ENCODE measurements at places on chromosomes 7 and 10.

GRCh38 chr7:17772581-17773288 lies 167.6 kb downstream of the SNX13 start:
- DNase-seq, result no peak

- DNase-seq, result no peak
These were observed 285.0 kb downstream of the SUGCT start for GRCh38 chr7:40419806-40420205.

DNA sequence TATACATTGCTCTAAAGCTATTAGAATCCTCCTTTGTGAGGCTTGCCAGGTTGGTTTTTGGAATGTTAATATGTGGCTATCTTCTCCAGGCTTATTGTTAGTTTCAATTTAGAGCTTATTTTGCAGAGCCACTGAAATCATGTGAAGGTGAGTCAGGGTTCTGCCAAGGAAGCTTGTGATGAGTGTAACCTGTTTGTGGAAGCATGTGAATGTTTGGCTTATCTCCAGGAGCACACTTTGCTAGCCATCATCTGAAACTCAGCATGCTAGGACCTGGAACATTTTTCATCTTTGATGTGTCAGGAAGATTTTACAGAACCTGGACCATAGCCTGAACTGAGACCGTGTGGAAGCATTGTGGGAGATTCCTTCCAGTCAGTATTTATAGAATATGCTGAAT lies 197.3 kb downstream of the PPP1R9A start:
- peak; percentile 5 for DNase-seq

GRCh38 chr10:127451628-127452027 lies 97.5 kb upstream of the NPS start:
- DNase-seq, result no peak

GRCh38 chr7:151240536-151240935 lies 8.0 kb downstream of the SMARCD3 start:
- no peak for DNase-seq

- DNase-seq, result no peak
These were observed 511.4 kb upstream of the TPK1 start for GRCh38 chr7:145347271-145347670.

- DNase-seq, result no peak
These were observed 131.9 kb downstream of the TRRAP start for GRCh38 chr7:99010281-99010680.

- DNase-seq, result no peak
These were observed 82.0 kb downstream of the RNF133 start for GRCh38 chr7:122616951-122617350.

- no peak for DNase-seq
These were observed 341.8 kb upstream of the SEMA3A start for GRCh38 chr7:84536271-84536870.

GRCh38 chr7:805261-805660 lies 27.0 kb upstream of the SUN1 start:
- DNase-seq, result no peak

- DNase-seq, result no peak
These were observed 7.8 kb upstream of the BHLHA15 start for GRCh38 chr7:98203261-98203963.

DNA sequence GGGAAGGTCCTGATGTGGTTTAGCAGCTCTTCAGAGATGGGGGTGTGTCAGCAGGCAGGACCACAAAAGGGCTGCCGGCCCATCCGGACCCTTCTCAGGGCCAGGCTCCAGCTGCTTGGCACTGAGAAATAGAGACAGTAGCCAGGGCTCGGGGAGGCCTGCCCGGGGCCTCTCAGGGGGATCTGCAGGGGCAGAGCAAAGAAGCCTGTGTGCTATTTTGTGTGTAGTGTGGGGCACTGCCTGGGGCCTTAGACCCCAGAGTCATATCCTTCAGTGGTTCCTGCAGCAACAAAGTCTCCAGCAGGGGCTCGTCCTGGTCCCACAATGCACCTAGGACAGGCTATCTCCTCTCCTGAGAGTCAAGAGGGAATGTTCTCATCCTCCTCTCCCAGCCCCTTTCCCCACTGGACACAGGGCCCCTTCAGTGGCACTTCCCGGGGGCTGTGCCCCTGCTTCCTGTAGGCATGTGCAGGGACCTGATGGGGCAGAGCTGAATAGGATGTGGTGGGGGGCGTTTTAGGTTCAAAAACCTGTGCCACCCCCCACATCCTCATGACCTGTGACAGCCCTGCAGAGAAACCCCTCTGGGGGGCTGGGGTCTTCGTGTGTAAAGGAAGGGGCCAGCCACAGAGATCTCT lies 159.5 kb upstream of the RHEB start:
- DNase-seq, result no peak

DNA sequence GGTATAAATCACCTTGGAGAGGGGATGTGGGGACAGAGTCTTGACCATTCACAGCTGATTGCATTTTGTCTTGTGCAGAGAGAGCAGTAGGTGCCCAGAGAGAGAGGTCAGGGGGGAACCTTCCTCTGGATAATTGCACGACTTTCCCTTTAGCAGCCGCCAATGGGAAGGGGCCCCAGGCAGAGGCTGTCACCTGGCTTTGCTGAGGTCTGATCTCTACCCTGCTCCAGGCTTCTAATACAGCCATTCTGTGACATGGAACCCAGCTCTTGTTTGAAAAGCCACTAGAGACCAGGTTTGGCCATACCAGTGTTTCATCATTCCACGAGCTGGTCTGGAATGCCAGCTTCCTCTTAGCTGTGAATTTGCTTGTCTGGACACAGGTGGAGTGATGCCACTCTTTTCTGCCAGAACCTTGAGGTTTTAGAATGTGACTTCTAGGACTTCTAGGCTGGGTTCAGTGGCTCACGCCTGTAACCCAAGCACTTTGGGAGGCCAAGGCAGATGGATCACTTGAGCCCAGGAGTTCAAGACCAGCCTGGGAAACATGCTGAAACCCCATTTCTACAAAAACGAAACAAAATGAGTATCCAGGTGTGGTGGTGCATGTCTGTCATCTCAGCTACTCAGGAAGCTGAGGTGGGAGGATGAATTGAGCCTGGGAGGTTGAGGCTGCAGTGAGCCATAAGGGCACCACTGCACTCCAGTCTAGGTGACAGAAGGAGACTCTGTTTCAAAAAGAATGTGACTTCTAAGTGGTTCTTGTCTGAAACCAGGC lies 159.9 kb downstream of the CAMK1D start:
- DNase-seq, result no peak

DNA sequence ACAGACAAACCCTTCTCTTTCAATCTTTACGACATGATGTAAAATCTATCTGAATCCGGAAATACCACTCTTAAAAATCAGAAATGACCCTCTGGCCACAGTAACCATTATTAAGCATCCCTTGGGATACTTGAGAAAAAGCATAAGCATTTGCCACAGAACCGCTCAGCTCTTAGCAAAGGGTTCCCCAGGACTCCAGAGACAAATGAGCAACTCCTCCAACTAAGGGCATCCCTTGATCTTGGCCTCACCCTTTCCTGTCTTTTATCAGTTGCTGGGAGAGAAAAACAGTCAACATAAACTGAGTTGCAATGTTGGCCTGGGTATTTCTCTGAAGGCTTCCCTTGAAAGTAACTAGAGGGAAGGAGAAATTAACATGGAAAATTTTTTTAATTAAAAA lies 3.5 kb downstream of the PDLIM1 start:
- no peak for DNase-seq

All from HS-5 (cell line).